ENCODE measurements at places on chromosomes 5 and 9. TPM values are rescaled to one million over a fixed set of nuclear protein-coding genes. Genes with fewer than 3 reads are reported as not detected.

PCDHB8 gene
- 0.82 TPM for total RNA-seq

DNA sequence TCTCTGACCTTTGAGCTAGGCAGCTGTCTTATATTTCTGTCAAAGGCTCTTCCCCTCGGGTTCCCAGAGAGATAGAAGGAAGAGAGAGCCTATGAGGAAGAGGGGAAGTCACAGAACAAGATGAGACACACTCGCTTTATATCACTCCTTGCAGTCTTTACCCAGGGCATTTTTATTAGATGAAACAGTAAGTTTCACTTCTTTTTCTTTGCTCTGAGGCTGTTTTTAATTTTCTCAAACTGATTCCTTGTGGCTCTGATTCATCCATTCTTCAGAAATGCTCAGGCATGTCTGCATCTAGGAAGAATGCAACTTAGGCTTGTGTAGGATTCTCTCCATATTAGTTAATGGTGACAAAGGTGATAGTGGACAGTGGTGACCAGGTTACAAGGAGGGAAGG, 132.9 kb upstream of the CHD1 start:
- no peak for DNase-seq

TLX3 gene
- total RNA-seq, result not detected

DNA sequence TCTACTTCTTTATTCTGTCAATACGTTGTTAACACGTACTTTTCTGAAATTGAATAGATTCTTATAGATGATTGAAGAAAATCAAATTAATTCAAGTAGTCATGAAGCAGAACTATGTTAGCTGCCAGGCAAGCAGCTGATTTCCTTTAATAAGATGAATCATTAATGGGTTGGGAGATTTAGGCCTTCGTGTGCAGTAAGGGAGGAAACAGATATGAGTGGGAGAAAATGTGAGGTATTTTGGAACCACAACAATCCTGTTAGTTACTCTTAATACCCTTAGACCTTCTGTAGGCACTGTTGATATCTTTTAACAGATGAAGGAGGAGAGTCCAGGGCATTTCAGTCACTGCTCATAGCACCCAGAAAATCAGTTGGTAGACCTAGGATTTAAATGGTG, 121.0 kb downstream of the AOPEP start:
- DNase-seq, result no peak

GRCh38 chr5:41399839-41400238, 110.6 kb downstream of the PLCXD3 start:
- no peak for DNase-seq

GRCh38 chr5:32071351-32071944, 102.7 kb downstream of the GOLPH3 start:
- DNase-seq, result peak; percentile 83

GRCh38 chr5:135332519-135333150, 66.4 kb downstream of the MACROH2A1 start:
- no peak for DNase-seq

INSYN2B gene
- total RNA-seq, result not detected
